ENCODE measurements at places on chromosomes 5 and 9. TPM values are rescaled to one million over a fixed set of nuclear protein-coding genes. Genes with fewer than 3 reads are reported as not detected.

FGF18 gene
- 1.3 TPM for total RNA-seq

CLIC3 gene
- total RNA-seq, result not detected

SWI5 gene
- total RNA-seq, result 19.0 TPM

SLC46A2 gene
- not detected for total RNA-seq

FAM114A2 gene
- total RNA-seq, result 19.3 TPM

PCDHGC4 gene
- total RNA-seq, result 3.6 TPM

SCGB3A2 gene
- not detected for total RNA-seq

ACTBL2 gene
- total RNA-seq, result not detected

LCN9 gene
- total RNA-seq, result not detected

- no peaks in the 10 kb centered on the region for H3K27me3 ChIP-seq
- no peak overlapping the region for H3K4me3 ChIP-seq
- H3K4me1 ChIP-seq, result no peaks in the 10 kb centered on the region
- H3K27ac ChIP-seq, result no peak overlapping the region
- DNase-seq, result no peak
These were observed 212.5 kb downstream of the DEPDC1B start for GRCh38 chr5:60487476-60487875.

GRCh38 chr5:179222246-179223017 lies 122.8 kb downstream of the ADAMTS2 start:
- H3K4me1 ChIP-seq, result no peaks in the 10 kb centered on the region
- no peaks in the 10 kb centered on the region for H3K27me3 ChIP-seq
- H3K4me3 ChIP-seq, result no peak overlapping the region
- no peak for DNase-seq

DNA sequence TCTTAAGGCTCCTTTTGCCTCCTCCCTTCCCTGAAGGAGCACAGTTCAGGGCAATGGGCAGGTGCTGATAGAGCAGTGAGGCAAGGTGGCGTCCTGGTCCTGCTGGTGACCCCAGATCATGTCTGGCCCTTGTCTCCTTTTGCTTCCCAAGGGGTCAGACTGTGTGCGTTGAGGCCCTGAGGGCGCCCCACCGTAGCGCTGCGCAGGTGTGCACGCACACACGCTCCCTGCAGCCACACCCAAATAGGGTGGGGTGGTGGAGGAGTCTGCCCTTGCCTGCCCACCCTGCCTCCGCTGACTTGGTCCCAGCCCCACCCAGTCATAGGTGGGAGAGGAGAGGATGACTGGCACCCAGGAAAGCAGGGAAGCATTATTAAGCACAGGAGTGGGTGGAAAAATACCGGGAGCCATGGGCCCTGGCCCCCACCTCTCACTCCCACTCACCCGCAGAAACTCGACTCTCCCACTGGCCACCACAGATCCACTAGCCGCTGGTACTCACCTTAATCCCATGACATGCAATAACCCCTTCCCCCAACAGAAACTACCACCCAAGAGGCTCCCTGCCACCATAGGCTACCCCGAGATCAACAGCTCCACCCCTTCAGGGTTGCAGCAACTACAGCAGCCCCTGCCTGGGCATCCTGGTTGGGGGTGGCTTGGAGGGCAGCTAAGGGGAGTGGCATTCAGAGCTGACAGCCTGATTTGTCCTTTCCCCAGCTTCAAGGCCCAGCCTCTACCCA lies 16.7 kb downstream of the PDLIM4 start:
- H3K4me3 ChIP-seq, result no peak overlapping the region
- no peaks in the 10 kb centered on the region for H3K27me3 ChIP-seq
- H3K36me3 ChIP-seq, result no peaks in the 10 kb centered on the region
- no peak for DNase-seq

GRCh38 chr5:68182094-68182493 lies 33.5 kb upstream of the PIK3R1 start:
- no peak overlapping the region for H3K4me3 ChIP-seq
- H3K4me1 ChIP-seq, result no peaks in the 10 kb centered on the region
- DNase-seq, result no peak
- no peak overlapping the region for H3K27ac ChIP-seq

DNA sequence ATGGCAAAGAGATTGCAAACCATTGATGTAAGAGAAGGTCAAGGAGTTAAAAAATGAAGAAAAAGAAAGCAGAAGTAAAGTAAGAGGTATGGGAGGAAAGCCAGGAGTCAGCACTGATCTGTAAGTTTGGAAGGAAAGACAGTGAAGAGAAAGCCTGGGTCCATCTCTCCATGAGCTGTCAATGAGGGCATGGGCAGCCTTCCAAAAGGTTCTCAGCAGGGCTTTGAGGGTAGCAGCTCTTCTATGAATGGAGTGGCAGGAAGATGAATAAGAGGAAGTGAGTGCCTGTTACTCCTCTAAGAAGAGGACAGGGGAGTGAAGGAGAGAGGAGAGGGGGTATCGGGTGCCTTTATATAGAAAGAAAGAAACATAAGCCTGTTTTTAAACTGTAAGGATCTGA lies 97.1 kb downstream of the ADCY2 start:
- no peaks in the 10 kb centered on the region for H3K4me1 ChIP-seq
- H3K36me3 ChIP-seq, result no peaks in the 10 kb centered on the region
- H3K27me3 ChIP-seq, result no peaks in the 10 kb centered on the region
- H3K4me3 ChIP-seq, result no peak overlapping the region

GRCh38 chr9:70551396-70551795 lies 136.9 kb upstream of the KLF9 start:
- H3K27me3 ChIP-seq, result no peaks in the 10 kb centered on the region
- no peak overlapping the region for H3K27ac ChIP-seq
- DNase-seq, result no peak

DNA sequence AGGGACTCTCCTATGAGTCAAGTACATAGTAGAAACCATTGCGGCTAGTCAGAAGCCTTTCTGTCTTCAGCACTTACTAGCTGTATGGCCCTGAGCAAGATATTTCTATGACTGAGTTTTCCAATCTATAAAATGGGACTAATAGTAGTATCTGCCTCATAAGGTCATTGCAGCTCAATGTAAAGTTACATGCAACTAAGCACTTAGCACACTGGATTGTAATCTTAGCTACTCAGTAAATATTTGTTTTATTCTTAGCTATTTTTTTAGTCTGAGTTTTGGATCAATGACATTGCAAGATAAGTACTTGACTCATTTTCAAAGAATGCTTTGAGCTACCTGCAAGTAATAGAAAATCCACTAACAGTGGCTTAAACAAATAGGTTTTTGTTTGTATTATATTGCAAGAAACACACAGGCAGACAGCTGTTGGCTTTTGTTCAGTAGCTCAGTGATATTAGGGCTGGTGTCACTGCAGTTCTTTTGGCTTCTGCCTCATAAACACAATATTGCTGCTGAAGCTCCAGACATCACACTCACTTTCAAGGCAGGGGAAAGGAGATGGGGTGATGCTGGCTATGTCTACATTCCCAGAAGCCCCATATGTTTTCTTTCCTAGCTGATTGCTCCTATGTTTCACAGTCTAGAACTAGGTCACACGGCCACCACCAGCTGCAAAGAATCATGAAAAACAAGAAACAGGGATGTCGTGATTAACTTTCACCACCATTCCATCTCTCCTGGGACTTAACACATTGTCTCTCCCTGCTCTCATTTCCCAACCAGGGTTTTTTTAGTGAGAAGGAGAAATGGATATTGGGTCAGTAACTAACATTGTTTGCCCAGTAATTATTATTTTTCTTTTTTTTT lies 26.9 kb upstream of the FAT2 start:
- H3K4me3 ChIP-seq, result no peak overlapping the region
- no peaks in the 10 kb centered on the region for H3K4me1 ChIP-seq
- no peaks in the 10 kb centered on the region for H3K27me3 ChIP-seq
- DNase-seq, result no peak
- H3K36me3 ChIP-seq, result no peaks in the 10 kb centered on the region

GRCh38 chr9:87141124-87141523 lies 193.8 kb upstream of the GAS1 start:
- no peak overlapping the region for H3K27ac ChIP-seq
- DNase-seq, result no peak
- H3K4me3 ChIP-seq, result no peak overlapping the region
- no peaks in the 10 kb centered on the region for H3K27me3 ChIP-seq
- H3K36me3 ChIP-seq, result no peaks in the 10 kb centered on the region

GRCh38 chr5:79436224-79436623 lies 77.7 kb downstream of the HOMER1 start:
- no peaks in the 10 kb centered on the region for H3K27me3 ChIP-seq
- no peak overlapping the region for H3K27ac ChIP-seq
- peaks cover 19% of the 10 kb centered on the region for H3K4me1 ChIP-seq
- peaks cover 7% of the 10 kb centered on the region for H3K36me3 ChIP-seq
- DNase-seq, result peak; percentile 45

DNA sequence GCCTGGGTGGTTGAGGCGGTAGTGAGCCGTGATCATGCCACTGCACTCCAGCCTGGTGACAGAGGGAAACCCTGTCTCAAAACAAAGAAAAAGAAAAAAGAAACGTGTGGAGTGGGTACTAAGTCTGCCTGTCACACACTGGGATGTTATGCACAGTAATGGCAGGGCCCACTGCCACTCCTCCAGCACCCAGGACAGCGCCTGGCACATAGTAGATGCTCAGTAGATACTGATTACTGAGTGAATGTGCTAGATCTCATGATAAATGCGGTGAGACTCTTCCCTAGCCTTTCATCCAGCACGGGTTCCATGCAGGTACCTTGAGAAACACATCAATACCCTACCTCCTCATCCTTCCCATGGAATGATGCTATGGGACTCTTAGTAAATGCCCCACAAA lies 87.4 kb upstream of the HSPA9 start:
- no peaks in the 10 kb centered on the region for H3K36me3 ChIP-seq
- DNase-seq, result no peak
- no peak overlapping the region for H3K27ac ChIP-seq
- no peak overlapping the region for H3K4me3 ChIP-seq

DNA sequence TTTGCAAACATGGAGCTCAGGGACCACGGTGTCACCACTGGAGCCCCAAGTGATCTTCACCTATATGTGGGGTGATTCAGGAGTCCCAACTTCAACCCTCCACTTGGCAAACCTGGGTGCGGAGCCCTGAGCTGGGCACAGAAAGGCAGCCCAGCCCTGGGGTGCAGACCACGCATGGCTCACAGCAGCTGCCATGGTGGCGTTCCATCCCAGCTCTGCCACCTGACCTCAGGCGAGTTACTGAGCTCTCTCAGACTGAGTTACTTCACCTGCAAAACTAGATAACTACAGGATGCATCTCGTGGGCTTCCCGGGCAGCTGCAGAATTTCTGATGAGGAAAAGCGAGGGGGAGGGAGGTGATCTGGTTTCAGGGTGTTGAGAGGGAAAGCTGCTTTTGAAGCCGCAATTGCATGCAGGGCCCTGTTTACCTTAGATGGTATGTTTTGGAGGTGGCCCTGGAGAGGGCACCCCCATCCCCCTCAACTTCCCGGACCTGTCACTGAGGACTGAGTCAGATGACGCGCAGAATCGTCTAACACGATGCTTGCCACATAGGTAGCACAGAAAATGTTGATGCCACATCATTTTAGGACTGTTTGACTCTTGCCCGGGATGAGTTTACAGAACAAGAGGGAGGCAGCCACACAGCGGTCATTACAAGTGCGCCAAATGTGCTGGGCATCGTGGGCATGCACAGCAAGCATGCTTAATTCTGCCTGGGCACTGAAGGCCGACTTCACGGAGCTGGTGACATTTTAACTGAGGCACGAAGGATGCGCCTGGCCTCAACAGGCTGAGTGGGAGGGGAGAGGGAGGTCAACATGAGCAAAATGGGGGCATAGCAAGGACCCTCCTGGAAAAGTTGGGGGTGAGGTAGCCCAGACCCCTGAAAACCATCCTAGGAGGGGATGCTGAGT lies 154.6 kb downstream of the COL23A1 start:
- no peak overlapping the region for H3K27ac ChIP-seq
- H3K4me1 ChIP-seq, result peaks cover 15% of the 10 kb centered on the region
- no peaks in the 10 kb centered on the region for H3K27me3 ChIP-seq
- no peaks in the 10 kb centered on the region for H3K36me3 ChIP-seq
- no peak for DNase-seq

DNA sequence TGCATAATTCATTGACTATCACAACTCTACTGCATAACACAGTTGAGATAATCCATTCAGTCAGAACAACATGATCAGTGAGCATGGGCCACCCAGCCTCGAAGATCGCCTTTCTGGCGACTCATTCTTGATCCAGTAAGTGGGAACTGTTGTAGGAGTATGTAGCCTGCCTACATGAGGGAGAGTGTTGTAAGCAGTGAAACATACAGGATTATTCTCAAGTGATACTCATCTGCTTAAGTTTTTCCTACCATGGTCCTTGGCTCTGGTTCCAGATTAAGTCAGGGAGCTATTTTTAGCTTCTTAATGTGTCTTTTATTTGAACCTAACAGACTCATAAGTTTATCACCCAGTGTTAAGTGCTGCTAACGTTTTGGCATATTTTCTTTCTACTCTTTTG lies 44.0 kb downstream of the TNPO1 start:
- peaks cover 11% of the 10 kb centered on the region for H3K4me1 ChIP-seq
- peaks cover 83% of the 10 kb centered on the region for H3K36me3 ChIP-seq
- DNase-seq, result peak; percentile 29
- no peaks in the 10 kb centered on the region for H3K27me3 ChIP-seq
- H3K4me3 ChIP-seq, result no peak overlapping the region

DNA sequence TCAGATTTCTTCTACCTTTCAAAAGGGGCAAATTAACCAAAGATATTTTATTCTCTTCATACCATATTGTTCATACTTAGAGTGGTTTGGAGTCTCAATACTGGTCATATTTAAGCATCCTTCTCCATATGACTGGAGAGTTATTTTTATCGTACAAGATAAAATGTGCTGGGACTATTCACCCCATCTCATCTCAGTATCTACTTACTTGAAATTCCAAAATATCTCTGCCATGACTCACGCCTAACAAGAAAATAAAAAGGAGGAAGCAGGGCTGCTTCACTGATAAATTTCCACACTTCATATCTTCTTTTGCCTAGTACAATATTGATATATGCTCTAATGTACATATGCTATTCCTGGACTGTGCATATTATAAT lies 277.9 kb upstream of the CDH9 start:
- H3K27me3 ChIP-seq, result no peaks in the 10 kb centered on the region
- H3K4me3 ChIP-seq, result no peak overlapping the region
- no peak for DNase-seq
- H3K36me3 ChIP-seq, result no peaks in the 10 kb centered on the region
- H3K27ac ChIP-seq, result no peak overlapping the region

Measured in A673 (cell line).